ENCODE measurements at places on chromosomes 2 and 18.

DNA sequence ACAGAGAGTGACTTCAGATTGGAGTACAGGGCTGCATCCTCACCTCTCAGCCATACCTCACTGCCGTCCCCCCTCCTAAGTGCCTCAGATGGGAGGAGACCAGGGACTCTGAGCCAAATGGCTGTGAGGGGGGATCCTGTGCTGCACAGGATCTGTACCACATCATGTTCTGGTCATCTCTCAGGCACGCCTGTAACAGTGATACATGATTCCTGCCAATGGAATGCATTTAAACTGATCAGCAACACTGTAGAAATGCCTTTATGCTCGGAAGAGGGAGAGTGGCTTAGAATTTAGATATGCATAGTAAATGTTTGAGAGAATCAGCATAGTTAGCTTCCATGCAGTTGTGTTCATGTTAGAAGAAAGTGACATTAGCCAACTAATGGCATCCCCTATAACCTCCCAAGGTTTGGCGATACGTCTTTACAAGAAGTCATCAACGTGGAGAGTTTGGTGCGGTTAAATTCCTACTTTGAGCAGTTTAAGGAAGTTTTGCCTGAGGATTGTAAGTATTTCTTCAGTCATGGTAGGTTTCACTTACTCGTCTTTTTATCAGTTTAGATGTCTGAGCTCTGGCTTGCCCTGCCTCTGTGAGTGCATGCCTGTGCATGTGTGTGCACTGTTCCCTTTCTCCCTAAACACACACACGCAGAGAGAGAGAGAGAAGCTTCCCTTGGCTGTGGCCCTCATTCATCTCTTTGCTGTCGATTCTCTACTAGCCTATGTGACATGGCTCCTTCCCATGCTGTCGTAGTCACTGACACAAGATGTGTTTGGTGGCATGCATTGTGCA, 40.0 kb downstream of the COA5 start:
- DNase-seq = no peak

- DNase-seq = peak; percentile 79
Measured at GRCh38 chr2:23925702-23926289, 1.1 kb downstream of the ATAD2B start.

DNA sequence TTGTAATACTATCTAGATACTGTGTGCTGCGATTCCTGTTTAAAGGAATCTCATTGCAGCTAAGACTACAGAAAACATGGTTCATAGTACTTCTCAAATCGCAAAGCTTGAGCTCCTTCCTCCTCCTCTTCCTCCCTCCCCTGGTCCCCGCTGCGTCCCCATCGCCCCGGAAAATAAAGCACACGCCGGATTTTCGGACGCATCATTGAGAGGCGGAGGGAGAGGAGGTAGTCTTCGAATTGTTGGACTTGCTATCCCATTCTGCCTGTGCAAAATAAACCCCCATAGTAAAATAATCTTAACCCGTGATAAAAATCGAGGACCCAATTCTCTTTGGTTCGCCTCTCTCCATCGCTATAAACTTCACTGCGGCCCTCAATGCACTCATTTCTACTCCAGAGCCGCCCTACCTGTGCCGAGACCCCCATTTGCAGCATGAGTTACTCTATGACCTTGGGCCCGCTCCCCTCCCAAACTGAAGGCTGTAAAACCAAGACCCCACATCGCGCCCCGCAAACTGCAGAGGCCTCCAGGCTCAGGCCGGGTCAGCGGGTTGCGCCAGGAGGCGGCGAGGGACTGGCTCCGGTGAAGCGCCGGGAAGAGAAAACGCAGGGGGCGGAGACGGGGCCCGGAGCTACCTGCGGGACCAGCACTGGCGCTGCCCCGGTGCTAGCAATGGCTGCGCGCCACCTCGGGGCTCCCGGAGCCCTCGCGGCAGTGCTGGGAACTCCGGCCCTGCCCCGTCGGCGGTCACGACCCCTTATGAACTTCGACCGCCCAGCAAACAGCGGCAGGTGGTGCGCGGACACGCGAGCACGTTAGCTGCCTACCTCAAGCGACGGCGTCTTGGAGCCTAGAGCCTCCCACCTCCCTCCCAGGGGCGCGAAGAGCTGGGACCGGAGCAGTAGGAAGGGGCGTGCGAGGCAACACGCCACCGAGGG, 649 bp downstream of the ESCO1 start:
- DNase-seq = no peak

GRCh38 chr18:25038261-25038660, 313.7 kb downstream of the ZNF521 start:
- DNase-seq = no peak

- no peak for DNase-seq
Measured at GRCh38 chr2:224272237-224272910, 129.5 kb downstream of the FAM124B start.

GRCh38 chr2:84474176-84474575, 15.1 kb upstream of the SUCLG1 start:
- no peak for DNase-seq

DNA sequence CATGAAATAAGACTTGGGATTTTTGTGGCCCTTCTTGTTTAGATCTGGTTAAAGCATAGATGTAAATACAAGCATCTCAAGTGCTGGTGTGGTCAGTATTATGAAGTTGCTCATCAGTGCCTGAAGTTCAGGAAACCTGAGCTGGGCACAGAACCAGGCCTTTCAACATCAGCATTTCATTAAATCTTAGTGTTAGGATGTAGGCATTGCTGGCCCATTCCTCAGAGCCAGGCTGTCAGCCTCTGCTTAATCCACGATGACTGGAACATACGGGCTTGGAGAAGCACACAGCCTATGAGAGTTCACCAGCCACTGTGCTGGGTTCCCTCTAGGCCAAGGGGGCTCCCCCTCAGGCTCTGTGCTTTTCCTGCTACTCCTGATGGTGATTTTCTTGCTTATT, 270.2 kb downstream of the EN1 start:
- no peak for DNase-seq

DNA sequence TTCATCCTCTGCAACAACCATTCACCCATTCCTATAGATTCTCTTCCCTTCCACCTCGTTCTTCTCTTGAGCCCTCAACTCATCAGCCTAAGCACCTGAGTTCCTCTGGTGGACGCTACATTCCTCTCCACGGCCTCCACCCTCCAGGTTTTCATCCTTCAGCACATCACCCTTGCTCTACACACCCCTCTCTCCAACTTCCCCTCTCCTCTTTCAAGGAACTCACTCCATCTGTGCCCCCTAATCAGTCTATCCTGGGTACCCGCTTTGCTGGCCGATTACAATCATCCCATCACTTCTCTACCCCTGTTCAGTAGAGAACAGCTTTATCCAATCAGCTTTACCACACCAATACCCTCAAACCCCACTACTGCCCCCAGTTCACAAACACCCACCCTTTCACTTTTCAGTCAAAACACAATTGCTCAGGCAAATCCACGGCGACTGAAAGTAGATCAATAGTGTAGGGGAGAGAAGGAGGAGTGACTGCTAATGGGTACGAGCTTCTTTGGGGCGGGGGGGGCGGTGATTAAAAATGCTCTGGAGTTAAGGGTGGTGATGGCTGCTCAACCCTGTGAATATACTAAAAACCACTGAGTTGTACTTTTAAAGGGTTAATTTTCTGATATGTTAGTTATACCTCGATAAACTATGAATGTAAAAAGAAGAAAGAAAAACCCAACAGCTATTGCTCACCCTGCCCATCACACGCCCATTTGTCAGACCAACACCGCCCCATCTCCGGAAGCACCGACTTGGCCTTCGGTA, 857 bp downstream of the DYM start:
- DNase-seq = no peak

GRCh38 chr2:95312543-95313201, 15.5 kb downstream of the KCNIP3 start:
- no peak for DNase-seq

DNA sequence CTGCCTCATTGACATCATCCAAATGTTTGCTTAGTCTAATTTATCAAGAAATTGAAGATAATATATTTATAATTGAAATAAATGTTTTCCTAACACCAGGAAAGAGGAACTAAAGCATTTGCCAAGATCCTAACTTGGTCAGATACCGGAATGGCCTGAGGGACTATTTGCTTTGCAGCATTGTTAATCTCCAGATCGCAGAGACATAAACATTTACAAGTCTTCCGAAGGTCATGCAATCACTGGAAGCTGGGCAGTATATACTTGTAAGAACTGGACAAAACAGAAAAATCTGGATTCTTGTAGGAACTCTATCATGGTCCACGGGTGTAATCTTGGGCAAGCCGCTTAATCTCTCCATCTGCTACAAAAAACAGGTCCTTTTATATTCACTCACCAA, 42.2 kb downstream of the CYBRD1 start:
- no peak for DNase-seq

- no peak for DNase-seq
Measured at GRCh38 chr2:192741889-192742288, 547.2 kb upstream of the TMEFF2 start.
